CD14-positive monocyte (primary cell): ENCODE measurements at places on chromosomes 2 and 18.

GRCh38 chr2:36731941-36732672 is 35.6 kb downstream of the VIT start:
- DNase-seq: no peak

GRCh38 chr2:207920321-207920720 is 105.0 kb downstream of the PLEKHM3 start:
- DNase-seq: no peak

GRCh38 chr2:143321994-143322393 is 192.8 kb downstream of the ARHGAP15 start:
- DNase-seq: no peak

DNA sequence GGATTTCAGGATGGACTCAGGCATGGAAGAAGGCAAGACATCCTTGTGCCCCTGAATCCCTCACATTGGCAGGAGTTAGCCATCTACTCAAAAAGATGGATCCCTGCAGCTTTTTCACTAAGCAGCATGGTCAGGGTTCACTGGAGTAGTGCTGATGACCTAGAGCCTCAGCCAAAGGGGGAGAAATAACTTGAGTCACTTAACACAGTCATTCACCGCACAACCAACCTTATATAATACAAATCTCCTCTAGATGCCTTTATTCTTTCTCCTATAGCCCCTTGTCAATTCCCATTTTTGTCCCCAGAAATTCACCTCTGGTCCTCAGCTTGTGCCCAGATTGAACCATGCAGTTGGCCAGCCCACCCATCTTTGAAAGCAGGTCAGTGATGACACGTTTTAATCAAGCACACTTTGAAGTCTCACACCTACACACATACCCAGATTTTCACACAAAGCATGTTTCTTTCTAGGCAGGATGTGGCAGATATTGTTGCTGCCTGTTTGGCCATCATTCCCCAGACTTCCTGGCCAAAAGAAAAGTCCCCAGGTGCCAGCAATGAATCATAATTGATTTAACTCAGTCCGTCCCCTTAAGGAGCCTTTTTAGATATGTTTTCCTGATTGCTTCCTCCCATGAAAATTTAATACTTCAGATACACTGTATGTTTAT is 84.2 kb downstream of the LBH start:
- DNase-seq: no peak

- no peak for DNase-seq
Observed at GRCh38 chr2:84940088-84940470, 30.9 kb upstream of the KCMF1 start.

DNA sequence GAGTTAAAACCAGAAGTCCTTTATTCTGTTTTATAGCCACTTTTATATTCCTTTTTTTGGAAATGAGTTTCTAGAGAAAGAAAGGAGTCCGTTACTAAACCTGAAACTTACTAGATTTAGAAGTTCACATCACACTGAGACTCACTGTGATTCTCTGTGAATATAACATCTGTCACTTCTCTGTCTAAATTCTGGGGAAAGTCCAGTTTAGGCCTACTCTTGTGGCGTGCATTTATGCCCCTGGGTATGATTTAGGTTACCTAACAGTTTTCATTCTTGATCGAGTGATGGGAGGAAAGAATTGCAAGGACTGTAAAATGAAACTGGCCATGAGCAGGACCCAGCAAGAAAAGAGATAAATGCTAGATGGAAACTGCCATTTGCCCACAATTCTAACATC is 449.6 kb downstream of the SPAG16 start:
- DNase-seq: no peak

- peak; percentile 66 for DNase-seq
Observed at GRCh38 chr18:59911600-59911999, 11.8 kb downstream of the PMAIP1 start.

GRCh38 chr2:159168707-159169106 is 117.8 kb downstream of the WDSUB1 start:
- DNase-seq: no peak

DNA sequence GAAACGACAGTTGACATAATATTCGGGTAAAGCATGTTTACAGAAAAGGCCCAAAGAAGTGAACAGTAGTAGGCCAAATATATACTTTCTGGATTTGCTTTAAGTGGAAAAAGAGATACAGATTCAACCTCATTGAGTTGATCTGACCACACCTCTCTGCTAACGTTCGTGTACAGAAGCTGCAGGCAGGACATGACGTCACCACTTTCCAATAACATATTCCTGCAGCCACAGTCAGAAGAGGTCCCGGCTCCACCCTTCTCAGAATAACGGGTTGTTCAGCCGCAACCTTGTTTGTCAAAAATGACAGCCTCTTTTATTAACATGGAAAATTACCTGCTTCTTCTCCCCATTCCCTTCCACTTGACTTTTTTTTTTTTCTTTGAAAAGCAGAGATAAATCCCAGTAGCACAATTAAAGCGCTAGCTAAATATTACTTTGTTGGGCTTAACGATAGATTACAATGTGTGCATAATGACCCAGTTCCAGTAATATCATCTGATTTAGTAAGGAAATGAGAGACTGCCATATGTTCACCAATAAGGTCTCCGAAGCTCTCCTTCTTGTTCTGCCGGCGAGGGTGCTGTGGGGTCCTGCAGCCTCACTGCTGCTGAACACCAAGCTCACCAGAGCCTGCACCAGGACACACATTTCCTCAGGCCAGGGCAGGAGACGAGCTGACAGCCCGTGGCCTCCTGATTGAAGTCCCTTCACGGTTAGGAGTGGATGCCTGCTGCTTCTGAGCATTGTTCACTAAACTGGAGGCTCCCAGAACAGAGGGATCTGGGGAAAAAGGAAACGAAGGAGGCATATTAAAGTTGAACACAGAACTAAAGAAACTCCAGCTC is 451.0 kb upstream of the SALL3 start:
- DNase-seq: no peak

DNA sequence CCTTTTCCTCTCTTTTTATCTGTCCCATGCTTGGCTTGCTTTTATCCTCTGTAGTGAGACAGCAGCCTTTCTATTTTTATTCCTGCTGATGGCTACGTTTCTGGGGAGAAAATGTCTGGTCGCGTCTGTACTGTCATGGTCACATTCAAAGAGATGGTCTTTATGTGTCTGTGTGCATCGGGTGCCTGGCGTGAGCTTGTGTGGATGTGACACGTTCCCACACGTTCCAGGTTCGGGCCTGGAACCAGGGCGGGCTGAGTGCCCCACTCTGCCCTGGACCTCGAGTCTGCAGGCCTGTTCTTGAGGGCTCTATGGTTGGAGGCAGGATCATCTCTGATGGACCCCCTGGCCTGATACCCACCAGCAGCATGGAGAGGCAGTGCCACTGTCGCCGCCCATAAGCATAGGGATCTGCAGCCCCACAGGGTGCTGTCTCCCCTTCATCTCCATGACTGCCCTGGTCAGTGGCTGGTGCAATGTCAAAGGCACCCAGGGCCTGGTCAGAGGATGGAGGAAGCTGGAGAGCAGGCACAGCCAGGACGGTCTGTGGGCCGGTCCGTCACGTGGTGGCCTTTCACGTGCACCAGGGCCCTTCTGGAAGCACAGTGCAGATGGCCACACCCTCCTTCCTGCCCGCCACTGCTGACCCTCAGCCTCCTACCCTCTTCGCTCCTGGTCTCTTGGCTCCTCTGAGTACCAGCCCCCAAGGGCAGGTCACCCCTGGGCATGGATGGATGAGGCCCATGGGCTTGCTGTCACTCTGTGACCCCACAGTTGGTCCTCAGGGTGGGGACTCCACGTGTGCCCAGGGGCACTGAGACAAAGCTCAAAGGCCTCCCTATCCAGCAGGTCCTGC is 149.2 kb upstream of the TWIST2 start:
- DNase-seq: no peak

DNA sequence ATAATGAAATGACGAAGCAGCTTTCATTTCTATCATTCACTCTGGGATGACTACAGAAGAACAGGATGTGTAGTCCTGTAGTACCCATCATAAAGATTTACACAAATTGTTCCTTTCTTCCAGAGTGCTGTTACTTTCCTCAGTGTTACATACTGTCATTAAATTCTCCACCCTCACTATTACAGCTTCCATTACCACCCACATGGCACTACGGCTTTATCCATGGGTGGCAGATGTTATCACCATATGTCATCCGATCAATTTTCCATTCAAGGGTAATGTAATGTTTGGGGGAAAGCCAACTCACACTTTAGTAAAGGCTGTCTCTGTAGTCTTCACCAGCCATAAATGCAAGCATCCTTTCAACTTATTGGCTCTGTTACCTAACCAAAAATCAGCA is 7.1 kb upstream of the CSRNP3 start:
- DNase-seq: no peak

DNA sequence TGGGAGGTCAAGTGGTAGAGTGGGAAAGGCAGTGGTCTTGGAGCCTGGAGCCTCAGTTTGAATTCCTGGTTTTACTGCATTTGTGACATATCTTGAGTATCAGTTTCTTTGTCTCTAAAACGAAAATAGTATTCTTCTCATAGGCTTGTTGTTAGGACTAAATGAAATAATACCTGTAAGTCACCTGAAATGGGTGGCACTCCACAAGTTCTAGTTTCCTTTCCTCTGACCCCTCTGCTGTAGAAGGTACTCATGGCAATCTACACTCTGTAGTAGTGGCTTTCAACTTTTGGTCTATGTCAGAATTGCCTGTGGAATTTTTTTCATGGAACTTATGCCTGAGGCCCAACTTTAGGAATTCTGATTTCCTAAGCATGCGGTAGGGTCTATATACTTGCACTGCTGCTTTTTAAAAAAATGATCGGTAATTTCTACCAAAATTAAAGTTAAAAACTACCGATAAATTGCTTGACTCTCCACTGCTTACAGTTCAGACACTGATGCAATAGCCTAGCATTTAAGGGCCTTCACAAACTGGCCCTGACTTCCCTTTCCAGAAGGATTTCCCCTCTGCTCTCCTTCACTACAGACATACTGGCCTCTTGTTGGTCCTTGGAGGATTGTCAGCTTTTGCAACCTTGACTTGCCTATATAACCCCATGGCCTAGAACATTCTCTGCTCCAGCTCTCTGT is 47.2 kb downstream of the PLEK start:
- DNase-seq: peak; percentile 57

DNA sequence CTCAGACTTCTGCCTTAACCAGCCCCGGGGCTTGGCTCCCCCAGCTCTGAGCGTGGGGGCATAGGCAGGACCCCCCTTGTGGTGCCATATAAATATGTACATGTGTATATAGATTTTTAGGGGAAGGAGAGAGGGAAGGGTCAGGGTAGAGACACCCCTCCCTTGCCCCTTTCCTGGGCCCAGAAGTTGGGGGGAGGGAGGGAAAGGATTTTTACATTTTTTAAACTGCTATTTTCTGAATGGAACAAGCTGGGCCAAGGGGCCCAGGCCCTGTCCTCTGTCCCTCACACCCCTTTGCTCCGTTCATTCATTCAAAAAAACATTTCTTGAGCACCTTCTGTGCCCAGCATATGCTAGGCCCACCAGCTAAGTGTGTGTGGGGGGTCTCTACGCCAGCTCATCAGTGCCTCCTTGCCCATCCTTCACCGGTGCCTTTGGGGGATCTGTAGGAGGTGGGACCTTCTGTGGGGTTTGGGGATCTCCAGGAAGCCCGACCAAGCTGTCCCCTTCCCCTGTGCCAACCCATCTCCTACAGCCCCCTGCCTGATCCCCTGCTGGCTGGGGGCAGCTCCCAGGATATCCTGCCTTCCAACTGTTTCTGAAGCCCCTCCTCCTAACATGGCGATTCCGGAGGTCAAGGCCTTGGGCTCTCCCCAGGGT is 5.5 kb downstream of the CTDSP1 start:
- DNase-seq: no peak

- no peak for DNase-seq
Observed at GRCh38 chr2:16167870-16168426, 227.6 kb downstream of the MYCN start.

GRCh38 chr2:188787021-188787657 is 187.0 kb upstream of the COL3A1 start:
- no peak for DNase-seq

GRCh38 chr2:143560724-143561123 is 431.5 kb downstream of the ARHGAP15 start:
- no peak for DNase-seq

- peak; percentile 59 for DNase-seq
Observed at GRCh38 chr2:213151437-213152064, at the start of gene IKZF2. TSS of gene IKZF2 (minus strand) at chr2:213151612. CDS start at chr2:213148629, 2,983 bp downstream.

GRCh38 chr2:207624185-207625013 is 795 bp downstream of the METTL21A start:
- DNase-seq: peak; percentile 84

DNA sequence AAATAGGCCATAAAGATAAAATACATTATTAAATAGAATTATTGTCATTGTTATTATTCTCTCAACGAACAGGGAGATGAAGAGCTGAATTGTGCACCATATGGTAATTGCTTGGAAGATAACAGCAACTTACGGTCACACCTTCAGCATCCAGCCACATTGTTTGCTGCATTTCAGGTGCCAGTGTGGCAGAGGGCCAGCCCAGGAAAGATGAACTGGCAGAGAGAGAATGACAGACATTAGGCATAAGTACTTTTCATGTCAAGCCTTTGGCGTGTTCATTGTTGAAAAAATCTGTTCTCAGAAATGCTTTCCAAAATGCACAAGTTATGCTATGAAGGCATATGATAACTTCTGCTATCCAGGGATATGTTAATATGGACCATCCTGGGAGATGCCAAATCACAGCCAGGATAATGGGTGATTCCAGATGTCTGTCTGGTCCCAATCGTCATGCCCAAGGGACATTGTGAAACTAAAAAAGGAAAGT is 748.6 kb upstream of the PIK3C3 start:
- no peak for DNase-seq

DNA sequence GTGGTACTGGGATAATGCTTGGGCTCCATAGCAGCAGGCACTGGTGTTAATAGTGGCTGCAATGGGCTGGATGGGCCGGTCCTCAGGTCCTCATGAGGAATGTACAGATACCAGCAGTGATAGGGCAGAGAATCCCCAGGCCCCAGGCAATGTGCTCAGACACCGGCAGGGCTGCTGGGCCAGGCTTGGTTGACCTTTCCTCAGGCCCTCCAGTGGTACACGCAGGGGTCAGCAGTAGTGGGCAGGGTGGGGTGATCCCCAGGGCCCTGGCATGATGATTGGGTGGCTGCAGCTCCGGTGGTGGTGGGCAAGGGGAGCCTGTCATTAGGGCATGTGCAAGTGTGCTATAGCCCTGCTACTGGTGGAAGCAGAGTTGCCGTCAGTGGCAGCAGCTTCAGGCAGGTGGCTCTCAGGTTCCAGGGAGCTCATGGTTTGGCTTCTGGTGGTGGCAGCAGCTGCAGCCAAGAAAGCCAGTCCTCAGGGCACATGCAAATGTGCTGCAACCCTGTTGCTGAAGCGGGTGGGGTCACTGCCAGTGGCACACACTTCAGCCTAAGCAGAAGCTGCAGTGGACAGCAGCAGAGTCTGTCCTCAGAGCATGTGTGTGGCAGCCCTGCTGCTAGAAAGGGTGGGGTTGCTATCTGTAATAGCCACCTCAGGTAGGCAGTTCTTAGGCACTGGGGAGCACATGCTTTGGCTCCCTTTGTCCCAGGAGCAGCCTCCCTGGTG is 56.8 kb downstream of the CCNT2 start:
- no peak for DNase-seq

DNA sequence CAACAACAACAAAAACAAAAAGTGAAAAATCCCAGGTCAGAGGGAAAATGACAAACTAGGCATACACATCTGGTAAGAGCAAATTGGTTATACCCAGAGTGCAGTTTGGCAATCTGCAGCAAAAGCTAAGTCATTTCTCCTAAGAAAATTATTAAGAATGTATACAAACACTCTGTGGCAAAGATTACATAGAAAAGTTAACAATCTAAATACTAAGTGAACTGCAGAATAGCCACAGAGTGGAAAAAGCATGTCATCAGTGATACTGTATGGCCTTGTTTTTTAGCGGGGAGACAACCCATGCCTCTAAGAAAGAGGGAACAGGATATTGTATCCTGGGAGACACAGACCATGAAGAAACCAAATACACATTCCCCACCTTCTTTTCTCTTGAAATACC is 136.0 kb upstream of the ITGB6 start:
- DNase-seq: no peak

- no peak for DNase-seq
Observed at GRCh38 chr2:9443526-9443925, 20.1 kb downstream of the CPSF3 start.
